DND-41 (cell line): ENCODE measurements at places on chromosomes 6 and 20.
A peak's percentile ranks its signal among the peaks of the same experiment; 100 is the strongest.

- no peak for DNase-seq
Measured at GRCh38 chr6:168638468-168639271, 197.7 kb downstream of the SMOC2 start.

GRCh38 chr6:37047689-37048402, 42.4 kb downstream of the FGD2 start:
- DNase-seq = peak; percentile 84

- DNase-seq = no peak
Measured at GRCh38 chr20:46938434-46938833, 43.8 kb downstream of the EYA2 start.

DNA sequence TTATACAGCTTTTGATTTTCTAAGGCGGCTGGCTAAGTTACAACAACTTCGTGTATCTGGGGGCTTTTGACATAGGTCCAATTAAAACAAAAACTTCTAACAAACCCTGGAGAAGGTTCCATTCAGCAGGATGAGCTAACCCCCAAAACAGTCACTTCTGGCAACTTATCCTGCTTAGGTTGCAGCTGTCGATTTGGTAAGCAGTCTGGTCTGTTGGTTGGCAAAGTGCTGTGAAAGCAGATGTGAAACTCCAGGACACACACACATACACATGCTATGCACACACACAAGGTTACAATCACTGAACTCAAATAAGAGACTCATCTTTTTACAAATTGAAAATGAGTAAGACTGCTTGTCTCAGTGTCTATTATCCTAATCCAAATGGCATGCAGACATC, 119.0 kb upstream of the STMND1 start:
- DNase-seq = no peak

DNA sequence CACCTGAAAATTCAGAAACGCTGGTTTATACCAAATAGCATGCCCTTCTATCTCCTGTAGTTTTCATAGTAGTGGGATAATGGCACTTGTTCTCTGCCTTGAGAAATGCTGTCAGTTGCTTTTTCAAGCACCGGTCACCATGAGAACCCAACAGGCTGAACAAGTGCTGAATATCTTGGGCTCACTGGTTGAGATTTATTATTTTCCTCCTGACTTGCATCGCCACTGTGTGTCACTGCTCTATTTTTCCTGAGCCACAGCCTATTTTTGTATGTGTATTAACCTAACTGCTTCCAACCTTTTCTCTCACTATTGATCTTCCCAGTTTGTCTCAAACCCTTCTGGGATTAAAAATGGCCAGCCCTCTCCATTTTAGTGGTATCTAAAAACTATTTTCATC, 71.9 kb downstream of the OPN5 start:
- no peak for DNase-seq

- no peak for DNase-seq
Measured at GRCh38 chr20:32625996-32626395, 40.9 kb upstream of the NOL4L start.

DNA sequence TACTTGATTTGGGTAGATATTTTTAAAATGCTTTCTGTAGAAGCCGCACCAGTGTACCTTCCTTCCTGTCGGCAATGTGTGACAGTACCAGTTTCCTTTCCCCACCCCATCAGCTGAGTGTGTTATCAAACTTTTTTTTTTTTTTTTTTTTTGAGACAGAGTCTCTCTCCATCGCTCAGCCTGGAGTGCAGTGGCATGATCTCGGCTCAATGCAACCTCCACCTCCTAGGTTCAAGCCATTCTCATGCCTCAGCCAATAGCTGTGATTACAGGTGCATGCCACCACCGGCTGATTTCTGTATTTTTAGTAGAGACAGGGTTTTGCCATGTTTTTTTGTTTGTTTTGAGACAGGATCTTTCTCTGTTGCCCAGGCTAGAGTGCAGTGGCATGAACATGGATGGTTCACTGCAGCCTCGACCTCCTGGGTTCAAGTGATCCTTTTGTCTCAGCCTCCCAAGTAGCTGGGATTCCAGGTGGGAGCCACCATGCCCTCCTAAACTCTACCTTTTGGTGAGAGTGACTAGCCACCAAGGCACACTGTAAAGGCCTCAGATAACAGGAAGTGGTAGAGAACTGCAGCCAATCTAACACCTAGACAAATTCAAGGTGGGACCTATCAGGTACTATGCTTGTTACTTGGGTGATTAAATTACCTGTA, 26.5 kb upstream of the ZBTB22 start:
- peak; percentile 42 for DNase-seq

GRCh38 chr6:134523903-134524650, 206.2 kb upstream of the SGK1 start:
- DNase-seq = no peak

- DNase-seq = no peak
Measured at GRCh38 chr6:147154454-147154853, 49.8 kb upstream of the STXBP5 start.

- no peak for DNase-seq
Measured at GRCh38 chr6:56489559-56489958, 153.1 kb downstream of the DST start.

DNA sequence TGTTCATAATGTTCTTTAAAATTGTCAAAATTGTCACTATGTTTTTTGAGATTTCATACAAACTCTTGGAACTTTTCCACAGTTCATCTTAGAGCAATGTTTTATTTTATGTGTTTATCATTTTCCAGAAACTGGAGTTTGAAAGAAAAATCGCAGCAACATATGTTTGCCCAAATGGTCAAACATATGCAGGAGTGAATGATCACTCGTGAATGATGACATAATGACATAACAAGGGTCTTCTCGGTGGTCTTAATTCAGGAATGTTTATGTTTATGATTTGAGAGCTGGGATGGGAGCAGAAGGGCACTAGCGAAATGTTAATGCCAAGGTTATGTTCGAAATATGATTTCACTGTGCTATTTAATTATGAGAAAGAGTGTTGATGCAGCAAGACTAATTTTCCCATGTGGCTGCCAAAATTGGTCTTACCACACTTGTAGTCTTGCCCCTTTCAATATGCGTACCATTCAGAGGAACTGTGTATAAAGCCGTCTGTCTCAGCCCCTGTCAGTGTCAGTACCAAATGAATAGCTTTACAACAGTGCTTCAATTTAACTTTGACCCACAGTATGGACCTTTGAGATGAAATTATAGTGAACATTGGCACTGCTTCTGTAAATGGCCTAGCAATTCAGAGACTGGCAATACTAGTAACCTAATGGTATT, 152.3 kb downstream of the CARMIL1 start:
- no peak for DNase-seq

- DNase-seq = no peak
Measured at GRCh38 chr6:157233156-157233555, 90.2 kb downstream of the TMEM242 start.

DNA sequence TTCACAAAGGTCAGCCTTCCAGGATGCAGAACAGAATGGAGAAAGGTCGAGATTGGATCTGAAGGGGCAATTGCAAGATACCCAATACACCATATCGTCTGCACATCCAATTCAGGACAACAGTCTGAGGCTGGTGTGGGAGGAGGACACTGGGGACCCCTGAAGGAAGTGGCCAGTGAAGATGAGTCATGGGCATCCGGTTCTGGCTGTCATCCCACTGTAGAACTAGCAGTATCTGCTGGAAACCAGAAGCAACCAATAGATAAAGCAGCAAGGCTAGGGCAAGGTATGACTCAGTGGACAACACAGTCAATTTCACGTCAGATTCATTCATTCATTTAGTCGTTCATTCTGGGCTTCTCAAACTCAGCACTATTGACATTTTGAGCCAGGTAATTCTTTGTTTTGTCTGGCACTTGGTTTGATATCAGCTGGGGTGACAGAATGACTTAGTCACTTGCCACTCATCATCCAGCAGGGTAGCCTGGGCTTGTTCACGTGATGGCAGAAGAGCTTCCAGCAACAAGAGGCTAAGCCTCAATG, 30.3 kb upstream of the SHLD1 start:
- DNase-seq = no peak

DNA sequence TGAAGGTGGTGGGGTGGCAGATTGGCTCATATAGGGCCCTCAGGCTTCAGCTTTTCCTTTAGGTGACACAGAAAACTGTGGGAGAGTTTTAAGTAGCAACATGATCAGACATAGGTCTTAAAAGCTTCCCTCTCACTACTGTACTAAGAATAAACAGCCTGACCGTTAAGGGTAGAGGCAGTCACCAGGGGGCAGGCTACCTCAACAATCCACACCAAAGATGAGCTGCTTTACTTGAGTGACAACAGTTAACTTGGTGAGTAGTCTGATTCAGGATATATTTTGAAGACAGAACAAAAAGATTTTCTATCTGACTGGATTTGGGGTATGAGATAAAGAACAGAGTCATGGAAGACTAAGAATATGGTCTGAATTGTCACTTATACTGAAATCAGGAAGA, 193.1 kb upstream of the SHLD1 start:
- peak; percentile 61 for DNase-seq

DNA sequence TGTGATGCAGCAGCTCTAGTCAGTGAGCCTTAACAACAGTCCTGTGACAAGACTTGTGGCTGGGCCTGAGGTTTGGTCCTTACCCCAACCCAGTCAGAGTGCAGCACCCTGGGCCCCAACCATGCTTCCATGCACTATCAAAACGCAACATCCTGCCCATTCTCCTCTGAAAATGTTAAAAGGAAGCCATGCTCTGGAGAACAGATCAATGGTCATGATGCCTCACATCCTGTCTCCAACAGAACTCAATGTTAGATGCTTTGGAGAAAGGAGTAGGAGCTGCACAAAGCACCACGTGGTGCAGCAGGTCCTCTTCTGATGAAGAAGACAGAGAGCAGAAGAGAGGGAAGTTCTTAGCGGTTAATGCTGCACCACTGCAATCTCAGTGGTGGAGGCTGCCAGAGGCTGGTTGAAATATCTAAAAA, 41.9 kb downstream of the TRAM2 start:
- peak; percentile 86 for DNase-seq

GRCh38 chr6:44256775-44257024, 628 bp downstream of the SLC35B2 start:
- no peak for DNase-seq

- DNase-seq = no peak
Measured at GRCh38 chr6:167577891-167578361, 248.8 kb upstream of the AFDN start.

GRCh38 chr6:15285682-15286294, 39.9 kb downstream of the JARID2 start:
- no peak for DNase-seq

DNA sequence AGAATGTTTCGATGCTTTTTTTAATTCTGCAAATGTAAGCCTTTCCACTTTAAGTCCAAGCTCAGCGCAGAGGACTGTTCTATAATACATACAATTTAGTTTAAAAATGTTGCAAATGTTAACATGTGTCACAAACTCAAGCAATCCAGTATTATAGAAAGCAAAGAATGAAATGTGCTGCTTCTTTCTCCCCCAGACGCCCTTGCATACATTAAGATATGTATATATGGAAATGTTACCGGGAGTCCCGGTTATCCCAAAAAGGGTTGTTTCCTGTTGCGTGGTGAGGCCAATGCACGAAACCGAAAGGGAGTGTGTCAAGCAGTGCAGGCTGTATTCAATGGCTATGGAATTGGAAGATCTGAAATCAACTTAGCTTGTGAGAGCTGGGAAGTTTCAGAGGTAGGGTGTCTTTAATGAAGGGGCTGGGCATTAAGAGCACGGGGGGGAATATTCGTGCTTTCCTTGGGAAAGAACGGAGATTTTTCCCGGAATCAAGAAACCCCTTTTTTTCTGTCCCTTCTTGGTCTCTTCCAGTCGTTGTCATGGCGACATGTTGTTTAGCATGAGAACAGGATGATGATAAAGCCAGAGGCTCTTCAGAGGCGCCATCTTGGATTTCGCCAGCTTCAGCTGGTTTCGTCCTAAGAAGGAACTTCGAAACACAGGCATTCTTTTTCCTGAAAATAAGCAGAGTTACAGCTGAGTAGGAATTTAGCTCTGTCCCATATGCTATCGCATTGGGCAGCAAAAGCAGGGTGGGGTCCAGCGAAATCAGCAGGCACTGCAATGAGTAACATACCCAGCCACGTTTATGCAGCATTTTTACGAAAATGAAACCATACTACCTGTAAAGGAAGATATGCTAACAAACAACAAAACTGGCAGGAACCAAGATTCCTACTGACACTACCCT, 10.1 kb upstream of the NQO2 start:
- DNase-seq = peak; percentile 87

GRCh38 chr6:158038291-158039177, 56.9 kb downstream of the SYNJ2 start:
- DNase-seq = no peak

DNA sequence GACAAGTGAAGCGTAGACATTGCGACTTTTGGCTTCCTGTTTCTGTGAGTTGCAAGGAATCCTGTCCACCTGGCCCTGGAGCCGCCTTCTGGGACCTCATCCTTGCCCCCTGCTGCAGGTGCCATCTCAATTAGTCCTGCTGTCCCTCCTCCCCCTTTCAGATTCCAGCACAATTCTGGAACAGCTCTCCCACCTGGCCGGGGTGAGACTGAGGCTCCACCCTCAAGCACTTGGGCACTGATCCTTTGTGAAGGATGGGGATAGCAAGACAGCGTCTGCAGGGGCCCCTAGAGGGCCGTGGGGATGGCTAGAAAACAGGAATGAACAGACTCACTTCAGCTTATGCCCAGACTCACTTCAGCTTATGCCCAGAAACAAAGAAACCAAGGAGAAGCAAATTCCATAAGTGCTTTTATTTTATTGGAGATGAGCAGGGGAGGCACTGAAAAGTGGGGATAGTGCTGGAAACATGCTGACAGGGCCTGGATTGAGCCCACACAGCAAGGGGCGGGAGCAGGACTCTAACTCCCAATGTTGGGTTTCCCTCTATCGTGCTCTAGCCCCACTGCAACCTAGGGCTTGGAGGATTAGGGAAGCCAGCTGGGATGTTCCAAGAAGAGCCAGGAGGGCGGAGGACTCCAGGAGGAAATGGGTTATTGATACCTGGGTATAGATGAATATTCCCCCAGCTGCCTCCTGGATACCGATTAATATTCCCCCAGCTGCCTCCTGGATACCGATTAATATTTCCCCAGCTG, 1.4 kb downstream of the C6orf15 start:
- no peak for DNase-seq

- DNase-seq = no peak
Measured at GRCh38 chr6:7242835-7243178, 70.2 kb downstream of the SSR1 start.

GRCh38 chr6:14353281-14353680, 235.7 kb downstream of the CD83 start:
- no peak for DNase-seq
